ENCODE measurements at places on chromosomes 13 and 19.

DNA sequence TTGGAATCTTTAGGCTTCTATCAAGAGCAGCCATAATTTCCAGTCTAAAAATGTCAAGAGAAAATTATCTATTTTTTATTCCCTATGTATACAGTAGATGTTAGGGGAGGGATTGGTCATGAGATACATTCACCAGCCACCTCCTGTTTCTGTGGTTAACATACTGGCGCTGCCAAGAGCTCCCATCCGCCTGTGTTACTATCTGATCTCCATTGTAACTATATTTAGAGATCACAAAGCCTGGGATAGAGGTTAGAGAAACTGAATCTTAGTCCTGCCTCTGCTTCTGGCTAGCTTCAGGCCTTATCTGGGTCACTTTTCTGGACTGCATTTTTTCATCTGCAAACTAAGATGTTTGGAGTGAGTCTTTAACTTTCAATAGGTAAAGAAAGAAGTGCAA lies 46.3 kb downstream of the POLR1D start:
- DNase-seq = no peak

DNA sequence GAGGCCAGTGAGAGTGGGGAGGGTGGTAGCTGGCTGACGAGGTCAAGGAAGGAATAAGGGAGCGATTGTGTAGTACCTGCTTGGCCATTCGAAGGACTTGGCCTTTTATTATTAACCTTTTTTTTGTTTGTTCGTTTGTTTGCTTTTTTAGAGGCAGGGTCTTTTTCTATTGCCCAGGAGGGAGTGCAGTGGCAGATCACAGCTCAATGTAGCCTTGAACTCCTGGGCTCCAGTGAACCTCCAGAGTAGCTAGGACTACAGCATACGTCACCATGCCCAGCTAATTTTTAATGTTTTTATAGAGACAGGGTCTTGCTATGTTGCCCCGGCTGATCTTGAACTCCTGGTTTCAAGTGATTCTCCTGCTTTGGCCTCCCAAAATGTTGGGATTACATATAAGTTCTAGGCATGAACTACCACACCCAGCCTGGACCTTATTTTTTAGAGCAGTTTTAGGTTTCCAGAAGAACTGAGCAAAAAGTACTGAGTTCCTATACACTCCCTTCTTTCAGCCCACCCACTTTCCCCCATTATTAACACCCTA lies 25.5 kb downstream of the ARHGEF7 start:
- no peak for DNase-seq

DNA sequence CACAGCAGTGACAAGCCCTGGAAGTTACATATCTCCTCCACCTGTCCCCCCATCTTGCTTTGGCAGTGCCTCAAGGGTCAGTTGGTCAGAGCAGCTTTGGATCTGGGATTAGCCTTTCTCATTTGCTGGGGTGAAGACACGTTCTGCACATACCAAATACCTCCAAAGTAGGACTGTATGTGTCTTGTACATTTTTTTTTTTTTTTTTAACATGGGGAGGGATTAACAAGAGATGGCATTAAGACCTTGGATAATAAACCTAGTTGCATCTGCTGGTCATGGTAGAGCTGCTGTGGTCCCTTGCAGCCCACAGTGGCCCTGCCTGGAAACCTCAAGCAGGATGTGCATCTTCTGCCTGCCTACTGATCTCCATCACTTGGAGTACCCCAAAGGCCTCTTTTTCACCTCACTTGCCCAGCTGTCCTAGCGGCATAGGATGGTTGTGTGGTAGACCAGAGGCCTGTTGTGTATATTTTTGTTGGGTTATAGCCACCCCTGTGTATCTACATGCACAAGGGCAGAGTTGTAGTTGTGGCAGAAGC lies 2.5 kb downstream of the RPS19 start:
- no peak for DNase-seq

DNA sequence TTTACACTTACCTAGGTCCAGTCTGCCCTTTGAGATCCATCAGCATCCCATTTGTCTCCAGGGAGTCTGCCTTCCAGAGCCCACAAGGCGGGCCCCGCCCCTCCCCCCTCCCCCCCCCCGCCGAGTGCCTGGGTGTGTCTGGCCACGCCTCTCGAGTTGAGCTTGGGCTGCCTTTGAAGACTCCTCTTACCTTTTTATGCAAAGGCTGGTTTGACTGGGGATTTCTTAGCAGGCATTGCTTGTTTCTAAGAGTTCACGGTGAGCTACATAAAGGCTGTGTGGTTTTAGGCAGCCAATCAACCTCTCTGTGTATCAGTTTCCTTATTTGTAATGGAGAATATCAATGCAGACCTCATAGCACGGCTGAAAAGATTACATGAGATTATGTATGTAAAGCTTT lies 11.3 kb downstream of the GPR12 start:
- no peak for DNase-seq

GRCh38 chr19:2199215-2199614 lies 35.5 kb downstream of the DOT1L start:
- DNase-seq = no peak

- DNase-seq = no peak
Observed at GRCh38 chr13:71758828-71759227, 108.2 kb downstream of the DACH1 start.

- no peak for DNase-seq
Observed at GRCh38 chr13:98208606-98209005, 31.5 kb upstream of the RNF113B start.

DNA sequence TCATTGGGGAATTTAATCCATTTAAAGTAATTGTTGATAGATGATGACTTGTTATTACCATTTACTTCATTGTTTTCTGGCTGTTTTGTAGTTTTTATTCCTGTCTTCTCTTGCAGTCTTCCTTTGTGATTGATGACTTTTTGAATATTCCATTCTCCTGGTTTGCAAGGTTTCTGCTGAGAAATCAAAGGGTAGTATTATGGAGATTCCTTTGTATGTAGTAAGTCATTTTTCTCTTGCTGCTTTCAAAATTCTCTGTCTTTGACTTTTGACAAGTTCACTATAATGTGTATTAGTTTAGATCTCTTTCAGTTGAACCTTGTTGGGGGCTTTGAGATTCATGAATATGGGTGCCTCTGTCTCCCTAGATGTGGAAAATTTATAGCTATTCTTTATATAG lies 6.0 kb downstream of the ZNF559 start:
- no peak for DNase-seq

DNA sequence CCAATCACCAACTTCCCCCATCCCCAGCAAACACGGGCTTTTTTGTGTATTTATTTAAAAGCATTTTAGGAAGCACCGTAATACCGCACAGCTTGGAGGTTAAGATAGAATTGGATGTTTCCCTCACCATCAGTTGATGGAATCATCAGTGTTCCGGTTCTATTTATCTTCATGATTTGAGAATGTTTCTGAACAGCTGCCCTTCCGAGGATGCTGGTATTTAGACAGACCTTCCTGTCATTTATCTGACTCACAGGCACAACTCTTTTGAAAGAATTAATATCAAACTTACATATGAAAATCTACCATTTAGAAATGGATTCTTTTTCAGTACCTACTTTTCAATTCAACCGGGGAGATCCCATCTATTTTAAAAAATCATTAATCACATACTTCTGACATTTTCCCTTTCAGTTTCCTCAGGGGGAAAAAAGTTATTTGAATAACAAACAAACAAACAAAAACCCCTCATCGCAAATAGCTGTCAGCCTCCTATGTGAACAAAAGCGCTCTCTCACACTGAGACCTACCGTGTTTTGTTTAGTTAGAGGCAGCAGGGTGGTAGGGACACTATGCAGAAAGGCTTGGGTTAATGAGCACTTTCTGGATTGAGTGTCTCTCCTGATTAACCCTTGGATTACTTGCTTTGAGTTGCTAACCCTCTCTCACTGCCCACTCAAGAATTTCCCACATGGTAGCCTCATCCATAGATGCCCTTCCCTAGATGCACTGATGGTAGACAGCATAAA lies 189.3 kb downstream of the TM9SF2 start:
- no peak for DNase-seq

DNA sequence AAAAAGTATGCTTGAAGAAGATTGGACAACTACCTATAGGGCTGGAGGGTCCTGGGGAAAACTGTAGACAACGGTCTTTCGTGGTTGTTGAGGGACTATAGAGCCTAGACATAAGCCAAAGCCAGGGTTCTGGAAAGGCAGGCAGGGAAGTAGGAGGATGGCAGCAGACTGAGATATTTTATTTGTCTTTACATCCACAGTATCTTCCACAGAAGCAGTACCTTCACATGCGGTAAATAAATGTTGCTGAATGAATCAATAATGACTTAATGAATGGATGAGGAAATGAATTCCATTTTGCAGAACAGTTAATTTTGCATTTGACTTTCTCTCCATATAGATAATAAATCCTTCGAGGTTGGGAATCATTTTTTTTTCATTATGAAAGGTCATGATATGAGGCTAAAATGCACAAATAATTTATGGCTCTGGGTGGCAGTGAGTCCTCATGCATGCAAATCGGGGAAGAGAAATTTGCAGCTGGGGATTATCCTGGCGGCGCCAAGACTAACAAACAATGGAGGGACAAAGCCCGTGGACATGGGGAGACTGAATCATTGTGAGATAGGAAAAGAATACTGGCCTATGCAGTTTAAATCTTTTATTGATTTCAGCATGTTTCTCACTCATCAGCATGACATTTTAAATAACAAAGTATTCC lies 102.0 kb downstream of the ERCC5 start:
- no peak for DNase-seq

DNA sequence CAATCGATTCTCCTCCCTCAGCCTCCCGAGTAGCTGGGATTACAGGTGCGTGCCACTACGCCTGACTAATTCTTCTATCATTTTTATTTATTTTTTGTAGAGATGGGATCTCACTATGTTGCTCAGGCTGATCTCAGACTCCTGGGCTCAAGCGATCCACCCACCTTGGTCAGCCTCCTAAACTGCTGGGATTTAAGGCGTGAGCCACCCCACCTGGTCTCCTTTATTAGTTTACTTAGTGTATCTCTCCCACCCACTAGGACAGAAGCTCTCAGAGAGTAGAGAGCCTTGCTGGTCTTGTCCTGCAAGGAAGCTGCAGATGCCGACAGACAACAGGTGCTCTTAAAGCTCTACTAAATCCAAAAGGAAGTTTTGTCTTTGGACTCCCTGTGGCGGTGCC lies 2.5 kb upstream of the LRRC8E start:
- DNase-seq = no peak

DNA sequence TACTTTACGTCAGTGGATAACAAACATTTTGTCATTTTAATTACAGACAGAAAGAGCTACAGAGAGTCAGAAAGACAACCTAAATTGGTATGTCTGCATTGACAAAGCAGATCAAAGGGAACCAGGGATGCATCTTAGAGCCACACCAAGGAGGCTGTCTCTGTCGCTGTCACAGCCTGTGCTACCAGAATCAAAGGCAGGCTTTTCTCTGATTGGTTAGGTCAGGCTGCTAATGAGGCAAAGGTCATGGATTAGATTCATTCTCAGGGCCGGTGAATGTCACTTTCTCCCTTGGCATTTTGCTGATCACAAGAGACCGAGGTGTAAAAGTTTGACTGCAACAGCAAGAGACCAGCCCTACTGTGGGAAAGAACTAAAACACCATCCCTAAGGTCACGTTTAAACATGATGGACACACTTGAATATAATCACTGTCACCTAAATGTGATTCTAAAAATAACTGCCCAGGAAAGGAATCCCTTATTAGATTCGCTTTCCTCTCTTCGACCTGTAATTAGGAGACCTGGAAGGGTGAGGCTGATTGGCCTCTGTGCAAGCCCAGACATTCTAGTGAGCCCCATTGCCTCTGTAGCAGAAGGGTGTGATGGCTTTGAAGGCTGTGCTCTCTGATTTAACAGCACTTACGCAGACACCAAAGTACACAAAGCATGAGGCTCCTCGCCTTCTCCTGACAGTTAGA lies 314.4 kb upstream of the NBEA start:
- DNase-seq = no peak

DNA sequence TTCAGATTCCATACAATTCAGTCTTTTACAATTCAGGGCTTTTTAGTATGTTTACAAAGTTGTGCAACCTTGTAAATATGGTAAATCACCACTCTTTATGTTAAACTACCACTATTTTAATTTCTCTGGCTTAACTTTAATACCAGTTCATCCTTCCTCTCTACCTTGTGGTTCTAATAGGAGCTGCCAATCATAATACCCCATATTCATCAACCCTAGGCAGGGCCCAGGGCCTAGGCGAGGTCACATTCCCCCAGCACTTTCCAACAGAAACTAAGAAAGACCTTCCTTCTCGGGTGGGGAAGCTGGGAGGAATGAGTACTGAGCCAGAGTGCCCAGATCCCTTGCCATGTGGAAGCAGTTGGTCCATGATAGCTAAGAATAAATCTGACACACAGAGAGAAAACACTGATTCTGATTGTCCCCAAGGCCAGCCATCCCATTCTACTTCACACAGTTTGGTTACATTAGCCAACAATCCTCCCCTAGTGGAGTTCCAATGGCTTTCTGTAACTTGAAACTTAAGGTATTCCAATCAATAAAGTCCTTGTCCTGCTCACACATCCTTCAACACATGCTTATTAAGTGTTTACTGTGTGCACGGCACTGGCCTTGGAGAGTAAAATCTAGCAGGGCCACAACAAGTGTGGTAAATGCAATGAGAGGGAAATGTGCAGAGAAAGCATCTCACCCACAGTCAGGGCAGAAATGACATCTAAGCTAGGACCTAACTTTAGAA lies 76.8 kb downstream of the NUFIP1 start:
- no peak for DNase-seq

All from iPS DF 19.7 (cell line).